ENCODE measurements at places on chromosomes 11 and 22.

DNA sequence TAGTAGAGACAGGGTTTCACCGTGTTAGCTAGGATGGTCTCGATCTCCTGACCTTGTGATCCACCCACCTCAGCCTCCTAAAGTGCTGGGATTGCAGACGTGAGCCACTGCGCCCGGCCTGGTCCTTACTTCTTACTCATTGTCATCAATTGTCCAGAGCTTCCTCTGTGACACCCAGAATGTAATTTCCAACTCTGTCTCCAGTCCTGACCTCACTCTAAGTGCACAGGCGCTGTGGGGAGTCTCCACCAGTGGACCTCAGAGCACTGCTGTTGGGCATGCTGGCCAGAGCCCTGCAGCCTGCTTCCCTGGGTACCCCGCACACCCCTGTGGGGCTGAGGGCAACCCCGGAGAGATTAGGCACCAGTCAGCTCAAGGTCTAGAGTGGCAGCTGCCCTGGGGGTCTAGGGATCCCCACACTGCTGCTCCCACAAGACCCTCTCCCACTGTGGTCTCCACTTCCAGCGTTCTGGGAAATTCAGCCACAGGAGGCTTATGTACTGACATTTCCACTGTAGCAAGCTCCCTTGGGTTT, 1140.3 kb downstream of the TBC1D22A start:
- DNase-seq, result no peak

DNA sequence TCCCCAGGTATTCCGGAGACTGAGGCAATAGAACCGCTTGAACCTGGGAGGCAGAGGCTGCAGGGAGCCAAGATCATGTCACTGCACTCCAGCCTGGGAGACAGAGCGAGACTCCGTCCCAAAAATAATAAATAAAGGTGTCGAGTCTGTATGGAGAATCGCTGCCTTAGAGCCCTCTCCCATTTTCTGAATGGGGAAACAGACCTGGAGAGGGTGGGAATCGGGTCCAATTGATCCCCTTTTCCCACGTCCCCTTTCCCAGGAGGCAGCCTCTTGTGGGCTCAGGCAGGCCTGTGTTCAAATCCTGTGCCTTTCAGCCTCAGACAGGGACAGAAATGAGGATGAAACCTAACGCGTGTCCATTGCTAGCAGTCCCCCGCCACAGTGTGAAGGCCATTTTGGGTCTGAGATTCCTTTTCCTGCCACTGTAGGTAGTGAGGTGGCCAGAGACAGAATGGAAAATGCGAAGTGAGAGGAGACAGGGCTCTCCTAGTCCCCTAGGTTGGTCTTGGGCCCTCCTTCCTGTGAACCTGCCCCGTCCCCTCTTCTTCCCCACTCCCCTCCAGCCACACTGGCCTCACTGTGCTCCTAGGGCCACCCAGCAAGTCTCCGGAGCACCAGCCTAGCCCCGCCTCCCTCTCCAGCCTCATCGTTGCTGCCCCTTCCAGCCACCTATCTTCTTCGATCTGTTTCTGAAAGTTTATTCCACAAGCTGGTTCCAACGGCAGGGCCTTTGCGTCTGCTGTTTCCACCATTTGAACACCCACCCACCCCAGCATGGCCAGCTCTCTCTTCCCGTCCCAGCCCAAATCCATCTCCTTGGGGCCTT, 2.7 kb upstream of the POLDIP3 start:
- no peak for DNase-seq

DNA sequence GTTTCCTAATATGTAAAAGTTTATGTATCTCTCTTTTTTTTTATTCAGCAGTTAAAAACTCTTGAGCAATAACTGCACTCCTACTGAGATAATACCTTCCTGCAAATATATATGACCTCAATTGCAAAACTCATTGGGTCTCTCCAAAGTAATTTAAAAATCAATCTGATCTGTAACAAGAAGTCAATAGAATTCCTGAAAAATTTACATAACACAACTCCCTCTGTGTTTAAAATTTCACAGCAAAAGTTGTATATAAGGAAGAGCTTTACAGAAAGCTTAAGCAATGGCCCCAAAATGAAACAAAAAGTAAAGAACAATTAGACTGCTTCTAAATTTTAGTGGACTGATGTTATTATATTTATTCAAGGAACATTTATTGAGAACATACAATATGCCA, 313.4 kb downstream of the DLG2 start:
- no peak for DNase-seq

- DNase-seq, result no peak
These were observed 19.3 kb downstream of the GTPBP1 start for GRCh38 chr22:38724926-38725571.

GRCh38 chr11:80327956-80328614, 887.3 kb upstream of the TENM4 start:
- no peak for DNase-seq

DNA sequence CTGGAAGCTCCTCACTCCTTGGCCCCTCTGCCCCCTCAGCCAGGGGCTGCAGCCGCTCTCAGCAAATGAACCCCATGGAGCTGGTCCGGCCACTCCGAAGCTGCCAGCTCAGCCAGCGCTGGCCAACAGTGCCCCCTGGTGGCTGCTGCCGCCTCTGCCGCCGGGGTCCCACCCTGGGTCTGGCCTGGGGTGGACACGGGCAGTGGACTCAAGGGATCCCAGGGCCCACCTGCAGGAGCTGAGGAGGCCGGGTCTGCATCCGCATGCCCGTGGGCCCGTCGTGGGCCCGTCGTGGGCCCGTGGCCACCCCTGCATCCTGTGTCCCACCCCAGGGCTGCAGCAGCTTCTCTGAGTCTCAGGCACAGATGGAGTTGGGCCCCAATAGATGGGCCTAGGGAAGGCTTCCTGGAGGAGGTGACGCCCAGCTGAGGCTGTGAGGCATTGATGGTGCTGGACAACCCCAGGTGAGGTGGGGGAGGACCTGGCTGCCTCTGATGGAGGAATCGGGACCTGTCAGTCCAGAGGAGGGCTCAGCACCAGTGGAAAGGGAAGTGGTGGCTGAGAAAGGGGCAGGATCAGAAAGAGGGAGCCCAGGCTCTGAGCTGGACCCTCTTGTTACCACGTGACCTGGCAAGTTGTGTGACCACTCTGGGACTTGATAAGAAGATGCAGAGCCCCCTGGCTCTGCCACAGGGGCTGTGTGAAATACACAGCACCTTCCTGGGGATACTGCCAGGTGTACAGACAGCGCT, 522.3 kb downstream of the BRD1 start:
- peak; percentile 90 for DNase-seq

DNA sequence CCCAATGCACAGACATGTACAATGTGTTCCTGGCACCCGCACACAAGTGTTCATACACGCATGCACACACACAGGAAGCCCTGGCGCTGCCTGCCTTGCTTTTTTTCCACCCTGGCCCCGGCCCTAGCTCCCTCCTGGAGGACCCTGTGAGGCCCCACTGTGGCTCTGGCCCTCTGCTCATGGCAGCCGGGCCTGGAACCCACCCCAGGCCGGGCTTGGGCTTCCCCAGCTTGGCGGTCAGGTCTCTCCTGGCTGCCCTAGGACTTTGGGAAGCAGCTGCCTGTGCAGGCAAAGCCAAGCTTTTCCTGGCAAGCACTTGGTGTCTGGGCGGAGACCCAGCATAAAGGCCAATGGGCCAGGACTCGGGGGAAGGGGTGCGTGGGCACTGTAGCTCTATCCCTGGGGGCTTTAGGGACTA, 30.5 kb downstream of the CD82 start:
- no peak for DNase-seq

GRCh38 chr22:24894998-24895397, 51.5 kb downstream of the LHFPL7 start:
- DNase-seq, result peak; percentile 75

DNA sequence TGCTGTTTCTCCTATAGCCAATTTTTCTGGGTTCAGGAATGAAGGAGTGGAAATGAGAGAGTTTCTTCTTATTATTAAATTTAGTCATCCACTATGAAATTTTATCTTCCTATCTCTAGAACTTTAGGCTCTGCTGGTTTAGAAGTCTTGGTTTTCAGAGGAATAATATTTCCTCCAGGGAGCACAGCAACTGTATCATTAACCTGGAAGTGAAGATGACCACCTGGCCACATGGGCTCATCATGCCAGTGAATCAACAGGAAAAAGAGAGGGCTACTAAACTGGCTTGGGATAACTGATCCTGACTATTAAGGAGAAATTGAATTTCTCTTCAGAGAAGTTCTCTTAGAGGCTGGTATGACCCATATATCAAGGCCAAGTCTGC, 44.4 kb downstream of the ADM start:
- DNase-seq, result no peak

GRCh38 chr11:12164061-12165014, 53.9 kb downstream of the MICAL2 start:
- no peak for DNase-seq

DNA sequence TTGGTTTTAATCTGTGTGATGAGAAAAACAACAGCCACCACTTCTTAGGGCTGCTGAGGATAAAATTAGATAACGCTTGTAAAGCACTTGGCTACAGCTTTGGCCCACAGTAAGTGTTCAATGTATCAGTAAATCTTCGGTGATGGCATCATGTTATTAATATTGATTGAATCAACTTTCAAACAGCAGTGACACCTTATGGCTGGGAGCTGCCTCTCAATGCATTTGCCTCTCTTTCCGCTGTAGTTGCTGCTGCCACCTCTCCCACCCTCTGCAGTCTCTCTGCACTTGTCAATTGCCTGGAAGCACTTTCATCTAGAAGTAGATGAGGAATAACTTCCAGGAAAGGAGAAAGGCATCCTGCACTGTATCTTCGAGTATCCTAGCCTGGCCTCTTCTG, 491.1 kb downstream of the OPCML start:
- DNase-seq, result no peak

GRCh38 chr11:44372989-44373388, 63.0 kb upstream of the ALX4 start:
- DNase-seq, result no peak

DNA sequence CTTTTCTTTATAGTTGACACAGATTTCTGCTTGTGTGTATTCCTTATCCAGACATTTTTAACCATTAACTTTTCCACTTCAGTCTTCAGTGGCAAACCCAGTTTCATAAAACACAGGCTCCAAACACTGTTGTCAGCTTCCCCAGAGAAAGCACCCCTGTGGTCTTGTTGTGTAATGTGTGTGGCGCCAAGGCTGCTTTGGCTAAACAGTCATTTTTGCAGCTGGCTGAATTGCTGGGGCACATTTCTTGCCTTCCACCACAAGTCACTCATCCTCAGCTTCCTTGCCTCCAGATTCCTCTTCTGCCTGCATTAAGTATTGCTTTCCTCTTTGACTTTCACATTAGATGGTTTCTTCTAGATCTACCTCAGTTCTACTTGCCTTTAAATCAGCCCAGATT, 40.5 kb downstream of the ARHGAP1 start:
- no peak for DNase-seq

DNA sequence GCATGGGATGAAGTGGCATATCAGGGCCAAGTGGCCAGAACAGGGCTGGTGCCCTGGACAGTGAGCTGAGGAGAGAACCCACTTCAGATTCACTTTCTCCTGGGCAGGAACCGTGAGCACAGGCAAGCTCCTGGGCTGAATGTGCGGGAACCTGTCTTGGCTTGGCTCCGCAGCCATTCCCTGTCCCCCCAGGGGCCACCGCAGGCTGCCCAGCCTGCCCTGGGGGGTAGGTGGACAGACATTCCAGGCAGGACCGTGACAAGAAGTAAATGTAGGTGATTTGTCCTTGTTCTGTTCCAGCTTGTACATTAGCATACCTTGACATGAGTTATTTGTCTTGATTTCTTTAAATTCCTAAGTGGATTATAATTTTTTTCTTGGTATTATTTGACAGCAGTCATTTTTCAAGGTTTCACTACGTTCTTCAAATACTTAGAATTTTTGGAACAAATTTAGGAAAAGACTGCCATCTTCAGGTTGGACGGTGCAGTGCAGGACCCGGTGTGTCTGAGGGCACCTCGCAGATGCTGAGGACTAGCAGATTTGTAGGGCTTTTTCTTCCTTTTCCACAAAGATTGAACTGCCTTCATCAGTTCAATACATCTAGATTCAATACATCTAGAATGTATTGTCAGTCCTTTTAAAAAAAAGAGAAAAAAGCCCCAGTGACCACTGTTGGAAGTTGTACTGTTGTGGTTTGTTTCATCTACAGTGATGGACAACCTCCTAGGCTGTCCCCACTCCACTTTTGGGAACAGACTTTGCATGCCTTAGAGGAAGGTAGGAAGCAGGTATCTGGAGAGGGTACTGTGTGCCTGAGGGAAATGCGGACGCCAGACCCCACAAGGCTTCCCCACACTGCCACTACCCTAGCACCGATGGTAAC, 115.1 kb upstream of the RASSF10 start:
- no peak for DNase-seq

- DNase-seq, result no peak
These were observed 17.3 kb downstream of the IL10RA start for GRCh38 chr11:118003456-118003855.

DNA sequence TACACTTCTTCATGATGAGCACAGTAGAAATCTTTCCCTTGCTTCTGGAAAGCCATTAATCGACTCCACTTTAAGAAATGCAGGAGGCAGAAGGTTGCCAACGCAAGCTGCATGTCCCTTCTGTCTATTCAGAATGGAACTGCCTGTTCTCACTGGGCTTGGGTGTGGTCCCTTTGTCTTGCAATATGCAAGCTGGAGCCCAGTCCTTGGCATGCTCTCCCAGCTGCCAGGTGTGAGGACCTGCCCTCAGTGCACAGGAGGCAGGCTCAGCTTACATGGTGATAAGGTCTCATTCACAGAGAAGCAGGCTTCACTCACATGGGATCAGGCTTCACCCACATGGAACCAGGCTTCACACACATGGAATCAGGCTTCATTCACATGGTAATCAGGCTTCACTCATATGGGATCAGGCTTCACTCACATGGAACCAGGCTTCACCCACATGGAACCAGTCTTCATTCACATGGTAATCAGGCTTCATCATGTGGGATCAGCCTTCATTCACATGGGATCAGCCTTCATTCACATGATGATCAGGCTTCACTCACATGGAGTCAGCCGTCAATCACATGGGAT, 59.2 kb upstream of the USP47 start:
- no peak for DNase-seq

GRCh38 chr11:70067036-70067435, 11.1 kb upstream of the ANO1 start:
- DNase-seq, result no peak

DNA sequence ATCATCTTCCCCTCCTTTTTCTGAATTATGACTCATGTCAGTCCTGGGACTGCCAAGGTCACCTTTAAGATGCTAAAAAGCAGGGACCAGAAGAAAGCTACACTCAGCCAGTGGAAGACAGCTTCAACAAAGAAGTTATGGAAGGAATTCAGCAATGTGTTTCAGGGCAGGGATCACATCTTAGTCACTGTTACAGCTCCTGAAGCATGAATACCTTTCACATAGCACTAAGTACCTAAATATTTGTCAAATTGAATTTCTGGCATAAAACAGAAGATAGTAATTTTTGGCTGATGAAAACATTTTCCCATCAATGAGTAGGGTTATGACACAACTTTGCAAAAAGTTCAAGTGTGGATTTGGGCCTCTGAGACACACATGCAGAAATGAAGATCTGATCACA, 5.2 kb downstream of the DDB1 start:
- DNase-seq, result no peak

Data from left lung (tissue), 14 donors.